Keratinocyte (primary cell): ENCODE measurements at places on chromosomes 11 and 22.

GRCh38 chr11:85665733-85666132 is 804 bp upstream of the CREBZF start:
- no peak for DNase-seq

GRCh38 chr11:1168256-1168655 is 10.5 kb downstream of the MUC5AC start:
- no peak for DNase-seq

- no peak for DNase-seq
Observed at GRCh38 chr11:96254087-96254486, 88.9 kb downstream of the MAML2 start.

DNA sequence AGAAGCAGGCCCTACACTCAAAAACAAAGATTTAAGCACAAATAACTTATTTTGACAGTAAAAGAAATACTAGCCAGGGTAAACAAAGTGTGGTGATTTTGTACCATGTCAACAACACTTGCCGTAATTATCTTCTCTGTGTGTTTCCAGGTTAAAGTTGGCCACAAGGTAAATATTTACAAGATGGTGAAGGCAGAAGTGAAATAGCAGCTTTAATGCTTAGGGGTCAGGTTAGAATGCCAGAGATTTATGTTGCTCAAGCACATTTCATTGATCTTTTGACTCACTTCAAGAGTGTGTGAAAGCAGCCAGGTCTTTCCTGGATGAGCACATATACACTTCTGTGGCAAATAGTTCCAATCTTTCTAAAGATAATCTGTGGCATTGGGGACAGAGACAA is 270.2 kb upstream of the LUZP2 start:
- DNase-seq = no peak
